Activated naive CD4-positive, alpha-beta T cell (primary cell): ENCODE measurements at places on chromosomes 6 and 20.

- no peak for DNase-seq
Measured at GRCh38 chr6:159527351-159527750, 165.7 kb downstream of the SOD2 start.

DNA sequence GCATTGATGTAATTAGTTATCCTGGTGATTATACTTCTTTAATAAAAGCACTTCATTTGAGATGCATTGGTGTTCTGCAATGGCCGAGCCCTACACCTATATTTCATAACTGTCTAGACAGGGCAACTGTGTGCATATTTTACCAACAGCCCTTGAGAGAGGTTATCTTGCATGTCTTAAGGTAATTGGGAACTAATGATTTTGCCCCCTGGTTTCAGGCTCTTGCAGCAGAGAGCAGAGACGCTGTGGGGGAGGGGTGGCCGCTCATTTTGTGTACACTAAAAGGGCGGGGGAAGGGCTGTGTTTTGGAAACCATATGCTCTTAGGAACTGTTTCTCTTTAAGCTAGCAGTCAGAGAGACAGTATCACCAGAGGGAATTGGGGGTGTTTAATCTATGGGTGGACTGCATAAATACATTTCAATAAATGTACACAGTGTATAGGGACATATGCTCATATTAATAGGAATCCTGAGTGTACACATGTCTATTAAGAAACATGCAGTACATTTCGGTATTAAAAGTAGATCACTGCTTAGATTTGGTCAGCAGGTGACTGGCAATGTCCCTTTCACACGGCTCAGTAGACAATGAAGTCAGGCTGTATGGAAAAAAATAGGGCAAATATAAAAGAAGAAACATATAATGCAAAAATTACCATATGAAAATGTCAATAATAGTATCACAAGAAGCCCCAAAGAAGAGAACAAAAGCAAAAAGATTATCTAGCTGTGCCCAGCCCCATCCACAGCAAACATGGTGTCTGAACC lies 402.9 kb upstream of the CITED2 start:
- no peak for DNase-seq

DNA sequence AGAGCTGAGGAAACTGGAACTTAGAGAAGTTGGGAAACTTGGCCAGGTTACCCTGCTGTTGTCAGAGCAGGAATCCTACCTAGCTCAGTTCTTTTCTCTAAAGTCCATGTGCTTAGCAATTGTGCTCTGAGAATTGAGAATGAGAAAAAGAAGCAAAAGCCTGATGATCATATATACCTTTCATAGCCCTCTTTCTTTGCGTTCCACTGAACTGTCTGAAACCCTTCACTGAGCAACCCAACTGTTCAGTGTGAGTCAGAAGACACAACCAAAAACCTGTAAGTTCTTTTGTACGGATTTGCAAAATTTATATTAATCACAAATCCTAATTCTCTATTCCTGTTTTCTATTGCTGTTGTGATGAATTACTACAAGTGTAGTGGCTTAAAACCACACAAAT lies 80.6 kb downstream of the PHF3 start:
- no peak for DNase-seq

DNA sequence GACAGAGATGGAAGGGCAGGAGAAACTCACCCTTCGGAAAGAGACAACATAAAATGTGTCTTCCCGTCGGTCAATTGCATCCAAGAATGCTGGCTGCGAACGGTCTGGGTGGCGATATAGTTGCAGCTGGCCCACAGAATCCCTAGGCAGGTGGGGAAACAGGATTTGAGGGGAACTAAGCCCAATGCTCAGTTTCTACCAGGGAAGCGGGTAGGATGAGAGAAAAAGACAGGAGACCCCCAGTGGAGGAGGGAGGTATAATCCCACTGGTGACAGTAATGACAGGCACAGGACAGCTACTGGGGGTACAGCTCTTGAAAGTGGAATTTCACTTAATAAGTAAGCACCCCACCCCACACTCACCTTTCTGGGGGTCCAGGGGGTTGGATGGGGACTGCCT lies 7.5 kb upstream of the TNXB start:
- DNase-seq = no peak

DNA sequence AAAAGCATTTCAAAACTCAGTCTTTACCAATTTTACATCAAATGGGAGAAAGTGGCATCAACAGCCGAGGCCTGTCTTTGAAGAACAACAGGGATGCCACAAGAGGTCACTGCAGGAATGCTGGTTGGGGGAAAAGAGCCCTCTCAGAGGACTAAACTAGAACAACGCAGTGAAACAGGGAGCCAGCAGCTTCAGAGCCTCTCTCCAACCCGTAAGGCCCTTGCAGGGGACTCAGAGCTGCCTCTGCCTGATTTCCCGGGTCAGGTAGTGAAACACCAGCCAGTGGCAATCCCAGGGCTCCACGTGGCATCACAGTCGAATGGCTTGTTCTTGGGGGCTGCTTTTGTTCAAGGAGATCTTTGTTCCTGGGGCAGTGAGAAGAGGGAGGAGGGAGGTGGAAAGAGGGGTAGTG lies 55.0 kb upstream of the KCNK16 start:
- no peak for DNase-seq

GRCh38 chr6:137907170-137907569 lies 40.1 kb downstream of the TNFAIP3 start:
- DNase-seq = no peak

GRCh38 chr6:148593130-148593812 lies 153.6 kb upstream of the UST start:
- no peak for DNase-seq

- DNase-seq = no peak
Measured at GRCh38 chr6:167454003-167454402, 129.1 kb downstream of the TTLL2 start.

GRCh38 chr20:60008130-60008808 lies 50.0 kb downstream of the CDH26 start:
- DNase-seq = no peak

GRCh38 chr20:62083312-62083711 lies 17.6 kb upstream of the TAF4 start:
- DNase-seq = no peak

GRCh38 chr20:17228624-17229061 lies 1.8 kb downstream of the PCSK2 start:
- no peak for DNase-seq

- DNase-seq = no peak
Measured at GRCh38 chr20:21523281-21523868, 9.5 kb upstream of the NKX2-2 start.

DNA sequence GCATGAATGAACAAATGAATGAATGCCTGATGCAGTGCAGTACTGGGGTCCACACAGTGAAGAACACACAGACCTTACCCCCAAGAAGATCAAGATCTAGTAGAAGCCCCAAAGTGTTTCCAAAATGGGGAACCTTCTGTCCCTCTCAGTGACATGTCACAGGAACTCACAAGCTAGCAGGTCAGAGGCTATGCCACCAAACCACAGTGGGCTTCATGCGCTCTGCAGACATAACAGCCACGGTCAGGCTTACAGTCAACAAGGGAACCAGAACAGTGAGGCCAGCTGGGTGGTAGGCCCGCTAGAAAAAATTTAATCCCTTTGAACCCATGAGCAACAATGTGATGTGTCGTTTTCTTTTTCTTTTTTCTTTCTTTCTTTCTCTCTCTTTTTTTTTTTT lies 20.2 kb upstream of the ARFGEF2 start:
- no peak for DNase-seq

- no peak for DNase-seq
Measured at GRCh38 chr20:7627734-7628663, 312.3 kb downstream of the HAO1 start.

GRCh38 chr20:53557130-53557529 lies 36.5 kb downstream of the ZNF217 start:
- no peak for DNase-seq

DNA sequence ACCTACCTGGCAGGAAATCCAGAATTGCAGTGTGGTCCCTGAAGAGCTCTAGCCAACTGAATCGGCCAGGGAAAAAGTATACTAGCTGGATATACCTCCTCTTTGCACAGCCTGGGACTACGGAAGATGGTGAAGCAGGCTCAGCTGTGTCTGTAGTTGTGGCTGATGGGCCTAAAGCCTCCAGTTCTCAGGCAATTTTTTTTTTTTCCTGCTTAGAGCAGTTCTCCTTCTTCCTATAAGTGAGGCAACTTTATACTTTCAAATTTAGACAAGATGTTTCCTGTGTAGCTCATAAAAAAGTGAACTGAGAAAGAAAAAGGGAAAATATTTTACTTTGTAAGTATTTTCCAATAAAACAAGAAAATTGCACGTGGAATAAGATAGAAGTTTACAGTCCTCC lies 172.9 kb downstream of the CARMIL1 start:
- no peak for DNase-seq

GRCh38 chr6:129605967-129606366 lies 104.0 kb downstream of the ARHGAP18 start:
- DNase-seq = no peak

DNA sequence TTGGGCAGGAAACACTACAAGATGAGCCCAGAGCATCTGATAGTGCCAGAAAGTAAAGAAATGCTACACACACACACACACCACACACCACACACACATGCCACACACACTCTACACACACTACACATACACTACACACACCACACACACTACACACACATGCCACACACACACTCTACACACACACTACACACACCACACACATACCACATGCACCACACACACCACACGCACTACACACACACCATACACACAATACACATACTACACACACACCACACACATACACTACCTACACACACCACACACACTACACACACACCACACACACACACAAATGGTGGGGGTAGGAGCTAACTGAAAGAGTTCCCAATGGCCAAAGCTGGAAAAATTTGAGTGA lies 3.6 kb upstream of the TMEM74B start:
- DNase-seq = no peak

- DNase-seq = no peak
Measured at GRCh38 chr6:72525821-72526510, 95.9 kb upstream of the KCNQ5 start.

DNA sequence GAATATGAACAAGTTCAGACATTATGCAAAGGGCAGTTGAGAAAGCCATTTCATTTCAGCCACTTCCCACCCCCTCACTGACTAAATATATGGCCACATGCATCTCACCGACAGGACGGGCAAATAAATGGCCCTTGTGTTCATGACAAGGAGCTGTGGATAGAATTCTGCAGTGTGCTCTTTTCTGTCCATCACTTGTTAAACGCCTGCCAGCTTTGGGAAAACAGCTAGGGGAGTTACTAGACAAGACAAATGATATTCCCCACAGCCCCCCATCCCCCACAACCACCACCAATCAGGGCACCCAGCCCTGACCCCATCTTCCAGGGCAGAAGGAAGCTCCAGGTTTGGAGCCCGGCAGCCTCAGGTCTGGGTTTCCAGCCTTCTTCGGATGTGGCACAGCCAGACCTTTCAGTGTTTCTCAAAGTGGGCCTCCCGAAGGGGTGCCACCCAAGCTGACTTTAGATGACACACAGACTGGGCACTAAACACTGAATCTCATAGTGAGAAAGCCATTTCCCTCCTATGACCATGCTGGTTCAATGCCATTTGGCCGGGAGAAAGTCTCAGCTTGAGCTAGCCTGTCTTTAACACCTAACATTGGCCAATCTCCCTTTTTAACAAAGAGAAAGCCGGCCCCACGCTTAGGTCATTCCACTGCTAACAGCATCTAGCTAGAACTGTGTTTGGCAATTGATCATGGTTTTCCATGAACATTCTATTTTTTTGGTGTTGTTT lies 4.0 kb upstream of the RIPOR3 start:
- DNase-seq = no peak

DNA sequence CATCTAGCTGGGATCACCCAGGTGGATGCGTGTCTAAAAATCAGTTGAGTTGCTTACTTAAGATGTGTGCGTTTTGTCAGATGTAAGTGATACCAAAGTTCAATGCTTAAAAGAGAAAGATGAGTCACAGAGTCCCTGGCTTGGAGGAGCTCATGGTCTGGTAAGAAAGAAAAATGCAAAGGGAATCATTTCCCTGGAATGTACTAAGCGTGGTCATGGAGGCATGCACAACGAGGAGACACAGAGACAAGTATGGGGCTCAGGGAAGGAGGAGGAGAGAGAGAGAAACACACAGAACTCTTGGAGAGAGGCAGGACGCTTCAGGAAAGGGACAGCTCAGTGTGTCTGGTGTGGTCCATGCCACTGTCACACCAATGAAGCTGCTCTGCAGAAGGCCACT lies 186.9 kb upstream of the GMDS start:
- DNase-seq = no peak

GRCh38 chr20:14304472-14304871 lies 32.9 kb downstream of the FLRT3 start:
- no peak for DNase-seq

DNA sequence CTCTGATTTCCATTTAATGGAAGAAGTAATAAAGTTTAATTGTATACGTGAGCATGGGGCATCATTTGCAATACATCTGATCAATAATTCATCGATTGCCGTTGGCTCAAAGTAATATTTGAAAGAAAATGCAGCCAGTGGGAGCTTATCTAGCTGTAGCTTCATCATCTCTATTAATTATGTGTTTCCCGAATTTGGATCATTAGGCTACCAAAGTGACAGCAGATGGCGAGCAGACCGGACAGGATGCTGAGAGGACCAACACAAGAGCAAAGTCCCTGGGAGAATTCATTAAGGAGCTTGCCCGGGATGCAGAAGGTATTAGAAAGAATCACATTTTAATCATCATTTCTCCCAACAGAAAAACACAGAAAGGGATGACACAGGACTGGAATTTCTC lies 327.1 kb downstream of the ARHGAP18 start:
- no peak for DNase-seq
